Omental fat pad (tissue), 4 donors: ENCODE measurements at places on chromosomes 7 and 10.

DNA sequence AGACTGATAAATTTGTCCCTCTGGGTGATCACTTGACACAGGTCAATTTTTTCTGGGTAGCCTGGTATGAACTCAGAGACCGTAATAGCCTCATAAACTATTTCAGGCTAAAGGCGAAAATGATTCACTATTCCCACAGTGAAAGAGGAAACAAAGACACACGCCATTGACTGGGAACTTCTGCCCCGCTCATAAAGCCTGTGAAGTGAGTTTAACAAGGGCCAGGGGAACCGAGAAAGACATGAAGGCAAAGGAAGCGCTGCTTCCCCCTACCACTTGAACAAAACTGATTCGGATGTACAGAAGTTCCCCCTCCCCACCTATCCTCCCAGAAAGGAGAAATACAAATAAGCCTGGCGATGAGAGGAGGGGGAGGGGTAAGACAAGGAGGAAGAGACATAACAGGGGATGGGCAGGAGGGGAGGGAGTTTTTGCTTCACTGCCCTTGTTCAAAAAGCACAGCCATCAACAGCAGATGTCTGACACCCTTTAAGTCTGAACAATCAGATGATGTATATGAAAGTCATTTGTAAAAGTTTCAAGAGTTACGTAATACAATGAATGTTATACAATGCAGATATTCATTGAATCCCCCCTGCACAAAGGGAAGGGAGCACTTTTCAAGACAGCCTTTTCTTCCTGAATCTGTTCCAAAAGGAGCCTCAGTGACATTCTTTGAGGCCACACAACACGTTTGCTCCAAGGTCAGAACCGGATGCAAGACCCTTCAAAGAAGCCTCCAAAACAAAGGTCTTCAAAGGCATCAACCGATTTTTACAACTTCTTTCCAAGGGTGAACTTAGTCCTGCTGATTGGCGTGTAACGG, 734 bp downstream of the ABCB4 start:
- DNase-seq: no peak

- no peak for DNase-seq
Measured at GRCh38 chr7:116423499-116423898, 76.0 kb upstream of the CAV2 start.

GRCh38 chr7:96719164-96719563, 9.5 kb upstream of the SEM1 start:
- no peak for DNase-seq

DNA sequence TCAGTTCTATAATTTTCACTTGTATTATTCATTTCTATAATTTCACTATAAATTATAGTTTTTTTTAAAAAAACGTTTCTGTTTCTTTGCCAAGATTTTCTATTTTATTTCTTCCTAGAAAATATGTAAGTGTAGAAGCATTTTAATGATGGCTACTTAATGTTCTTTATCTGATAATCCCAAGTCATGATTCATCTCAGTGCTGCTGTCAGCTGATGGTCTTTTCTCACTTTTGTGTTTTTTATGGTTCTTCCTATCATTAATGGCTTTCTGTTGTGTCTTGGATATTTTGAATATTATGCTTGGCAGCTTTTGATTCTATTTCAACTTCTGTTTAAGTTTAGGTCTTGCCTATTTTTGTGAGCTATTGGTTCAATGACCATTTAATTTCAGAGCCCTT, 268.6 kb downstream of the BAMBI start:
- DNase-seq: no peak

DNA sequence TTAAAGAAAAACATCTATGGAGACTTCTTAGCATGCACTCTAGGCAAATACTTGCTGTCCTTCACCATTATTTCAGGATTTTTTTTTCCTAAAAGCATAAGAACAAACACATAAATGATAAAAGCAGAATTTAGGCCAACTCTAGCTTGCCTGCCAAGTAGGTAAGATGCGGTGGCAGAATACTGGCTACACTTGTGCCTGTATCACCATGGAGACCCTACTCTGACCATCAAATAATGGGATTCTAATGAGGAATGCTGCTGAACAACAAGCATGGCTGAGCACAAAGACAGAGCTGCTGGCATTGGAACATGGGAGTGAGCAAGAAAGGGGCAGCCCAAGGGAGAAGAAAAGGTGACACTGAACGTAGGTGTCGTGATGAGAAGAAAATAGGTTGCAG, 18.5 kb upstream of the TAS2R40 start:
- no peak for DNase-seq

- DNase-seq: no peak
Measured at GRCh38 chr7:27684491-27684890, 21.8 kb upstream of the HIBADH start.

DNA sequence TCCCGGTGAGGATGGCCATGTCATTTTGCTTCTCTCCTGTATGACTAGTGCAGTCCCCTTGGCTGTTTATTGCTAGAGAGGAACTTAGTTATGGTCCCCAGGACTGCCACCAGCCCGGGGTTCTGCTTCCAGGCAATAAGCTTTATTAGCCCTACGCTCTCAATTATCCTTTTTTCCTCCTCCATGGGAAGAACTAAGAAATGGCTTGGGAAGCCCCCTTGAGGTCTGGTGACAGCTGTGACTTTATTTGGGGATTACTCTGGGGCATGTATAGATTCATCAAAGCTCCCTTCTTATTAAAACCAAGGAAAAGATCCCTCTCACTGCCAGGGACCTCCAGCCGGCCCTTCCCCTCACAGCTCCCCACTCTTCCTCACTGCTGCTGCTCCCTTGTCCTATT, 155.2 kb upstream of the INSYN2A start:
- no peak for DNase-seq

DNA sequence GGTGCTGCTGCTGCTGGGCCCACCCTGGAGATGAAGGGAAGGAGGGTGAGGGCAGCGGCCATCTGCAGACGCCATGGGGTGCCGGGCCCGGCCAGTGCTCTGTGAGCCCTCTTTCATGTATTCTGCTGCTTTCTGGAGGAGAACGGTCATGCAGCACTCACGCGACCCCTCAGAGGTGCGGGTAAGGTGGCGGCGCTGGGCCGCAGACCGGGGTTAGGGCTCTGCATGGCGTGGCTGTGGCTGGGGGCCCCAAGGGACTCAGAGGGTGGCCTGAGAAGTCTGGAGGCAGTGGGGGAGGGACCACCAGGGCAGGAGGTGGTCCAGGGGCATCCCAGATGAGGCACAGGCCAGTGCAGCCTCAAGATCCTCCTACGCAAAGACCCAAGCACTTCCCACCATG, 275.5 kb downstream of the ELFN1 start:
- DNase-seq: no peak

GRCh38 chr7:142083605-142084004, 27.9 kb upstream of the MGAM2 start:
- no peak for DNase-seq
